ENCODE measurements at places on chromosomes 16 and 17.

DNA sequence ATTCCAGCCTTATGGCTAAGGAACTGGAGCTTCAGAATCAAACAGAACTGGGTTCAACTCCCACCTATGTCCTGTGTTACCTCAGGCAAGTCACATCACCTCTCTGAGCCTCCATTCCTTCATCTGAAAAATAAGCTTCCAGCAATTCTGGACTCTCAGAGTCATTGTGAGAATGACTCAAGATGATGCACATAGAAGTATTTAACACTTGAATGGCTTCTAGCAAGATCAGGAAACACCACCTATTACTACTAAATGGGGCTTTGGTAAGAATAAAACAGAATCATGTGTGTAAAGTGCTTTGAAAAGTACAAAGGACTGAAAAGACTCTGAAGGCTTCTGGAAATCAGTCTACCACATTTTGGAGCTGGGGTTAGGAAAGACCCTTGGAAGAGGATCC lies 30.8 kb upstream of the CALB2 start:
- no peak for DNase-seq

- no peak for DNase-seq
Observed at GRCh38 chr16:65077181-65077580, 44.7 kb downstream of the CDH11 start.

- DNase-seq, result no peak
Observed at GRCh38 chr16:75491876-75492275, 3.4 kb downstream of the CHST6 start.

- DNase-seq, result no peak
Observed at GRCh38 chr17:74343121-74343520, 17.1 kb downstream of the KIF19 start.

DNA sequence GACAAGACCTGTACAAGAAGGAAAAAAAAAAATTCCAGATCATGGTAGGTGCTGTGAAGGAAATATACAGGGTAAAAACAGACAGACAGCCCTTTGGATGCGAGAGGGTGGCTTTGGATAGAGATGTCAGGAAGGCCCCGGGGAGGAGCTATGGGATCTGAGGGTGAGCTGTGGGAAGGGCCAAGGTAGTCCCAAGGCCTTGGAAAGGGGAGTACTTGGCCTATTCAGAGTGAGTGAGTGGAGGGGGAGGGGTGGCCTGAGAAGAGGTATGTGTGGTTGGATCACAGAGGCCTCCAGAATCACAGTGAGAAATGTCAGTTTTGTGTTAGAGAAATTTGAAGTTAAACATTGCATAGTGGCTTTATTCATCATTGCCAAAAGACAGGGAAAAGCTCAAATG lies 31.2 kb upstream of the AKTIP start:
- DNase-seq, result no peak

GRCh38 chr16:67278773-67279295 lies 498 bp upstream of the PLEKHG4 start:
- DNase-seq, result peak; percentile 55

DNA sequence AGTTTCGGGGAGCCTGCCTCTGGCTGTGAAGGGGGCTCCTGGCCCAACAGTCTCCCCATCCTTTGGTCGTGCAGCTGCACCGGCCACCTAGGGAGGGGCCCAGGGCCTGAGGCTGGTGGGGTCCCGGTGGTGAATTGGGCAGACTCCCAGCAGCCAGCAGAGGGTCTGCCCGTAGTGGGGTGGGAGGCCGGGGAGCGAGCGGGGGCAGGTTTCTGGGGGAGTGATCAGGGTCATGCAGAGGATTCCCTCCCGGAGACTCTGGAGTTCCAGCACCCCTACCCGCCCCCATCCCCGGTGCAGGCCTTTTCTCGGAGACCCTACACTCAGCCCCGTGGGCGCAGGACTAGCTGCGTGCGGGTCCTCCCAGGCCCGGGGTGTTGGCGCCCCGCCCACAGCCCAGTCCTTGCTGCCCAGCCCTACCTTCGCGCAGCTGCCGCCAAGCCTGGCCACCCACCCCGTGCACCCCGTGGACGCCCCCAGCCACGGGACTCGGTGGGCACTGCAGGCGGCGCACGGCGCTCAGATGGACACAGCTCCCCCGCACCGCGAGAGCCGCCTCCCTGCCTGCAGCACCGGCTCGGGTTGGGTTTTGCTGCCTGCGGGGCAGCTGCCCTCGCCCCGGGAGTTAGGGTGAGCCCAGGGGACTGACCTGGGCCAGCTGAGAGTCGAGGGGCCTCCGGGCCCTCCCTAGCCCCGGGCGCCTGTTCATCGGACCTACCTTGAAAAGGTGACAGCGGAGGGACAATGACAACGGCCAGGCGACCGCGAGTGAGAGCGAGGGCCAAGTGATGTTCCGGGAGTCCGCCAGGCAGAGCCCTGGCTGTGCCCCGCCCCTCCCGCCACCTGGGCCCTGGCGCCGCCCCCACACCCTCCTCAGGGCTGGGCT lies at the start of gene GNG13:
GNG13 (minus strand) TSS at position 787 of the 886 bp plus-strand sequence. CDS start 1,657 bp downstream, outside the sequence.
- DNase-seq, result no peak

DNA sequence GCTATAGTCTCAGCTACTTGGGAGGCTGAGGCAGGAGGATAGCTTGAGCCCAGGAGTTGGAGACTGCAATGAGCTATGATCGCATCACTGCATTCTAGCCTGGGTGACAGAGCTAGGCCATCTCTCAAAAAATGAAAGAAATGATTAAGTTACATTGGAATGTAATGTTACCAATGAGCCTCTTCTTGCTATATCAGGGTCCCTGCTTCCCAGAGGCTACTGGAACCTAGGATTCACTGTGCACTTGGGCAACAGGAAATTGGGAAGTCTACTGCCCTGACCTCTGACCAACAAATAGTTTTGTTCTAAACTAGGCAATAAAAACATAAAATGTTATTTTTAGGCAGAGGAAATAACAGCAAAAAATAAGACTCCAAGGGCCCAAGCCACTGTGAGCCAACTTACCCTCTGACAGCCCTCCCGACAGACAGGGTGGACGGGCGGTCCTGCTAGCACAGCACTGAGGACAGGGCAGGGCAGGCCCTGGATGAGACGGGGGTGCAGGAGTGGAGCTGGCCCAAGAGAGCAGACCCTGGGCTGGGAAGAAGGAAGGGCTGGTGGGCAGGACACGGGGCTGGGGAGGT lies 27.5 kb downstream of the NSMCE1 start:
- DNase-seq, result no peak

DNA sequence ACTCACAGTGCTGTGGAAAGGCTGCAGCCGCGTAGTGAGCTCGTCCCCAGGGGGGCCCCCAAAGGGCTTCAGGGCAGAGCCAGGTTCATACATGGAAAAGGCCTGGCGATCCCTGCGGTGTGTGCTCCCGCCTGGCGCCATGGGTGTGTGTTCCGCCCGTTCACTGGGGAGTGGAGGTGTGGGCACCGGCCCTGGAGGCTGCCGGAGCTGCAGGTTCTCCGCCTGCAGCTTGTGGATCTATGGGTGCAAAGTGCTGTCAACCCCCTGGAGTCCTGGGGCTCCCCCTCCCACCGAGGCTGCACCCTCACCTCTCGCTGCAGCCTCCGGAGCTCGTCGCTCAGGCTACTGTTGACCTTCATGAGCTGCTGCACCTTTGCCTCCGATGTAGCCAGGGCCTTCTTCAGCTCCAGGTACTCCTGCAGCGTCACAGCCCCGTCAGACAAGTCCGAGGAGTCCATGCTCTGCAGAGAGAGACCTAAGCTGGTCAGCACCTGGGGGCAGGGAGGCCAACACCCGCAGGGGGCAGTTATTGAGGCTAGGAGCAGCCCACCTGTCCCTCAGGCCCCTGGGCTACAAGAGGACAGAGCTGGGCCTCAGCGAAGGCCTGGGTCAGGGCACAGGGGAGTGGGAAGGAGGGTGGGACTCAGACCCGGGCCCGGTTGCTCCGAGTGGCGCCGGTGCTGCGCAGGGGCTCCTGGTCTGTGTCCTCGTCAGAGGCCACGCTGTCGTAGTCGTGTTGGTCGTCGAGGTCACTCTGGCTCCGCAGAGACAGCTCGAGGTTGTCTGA lies 7.9 kb downstream of the TP53I13 start:
- no peak for DNase-seq

DNA sequence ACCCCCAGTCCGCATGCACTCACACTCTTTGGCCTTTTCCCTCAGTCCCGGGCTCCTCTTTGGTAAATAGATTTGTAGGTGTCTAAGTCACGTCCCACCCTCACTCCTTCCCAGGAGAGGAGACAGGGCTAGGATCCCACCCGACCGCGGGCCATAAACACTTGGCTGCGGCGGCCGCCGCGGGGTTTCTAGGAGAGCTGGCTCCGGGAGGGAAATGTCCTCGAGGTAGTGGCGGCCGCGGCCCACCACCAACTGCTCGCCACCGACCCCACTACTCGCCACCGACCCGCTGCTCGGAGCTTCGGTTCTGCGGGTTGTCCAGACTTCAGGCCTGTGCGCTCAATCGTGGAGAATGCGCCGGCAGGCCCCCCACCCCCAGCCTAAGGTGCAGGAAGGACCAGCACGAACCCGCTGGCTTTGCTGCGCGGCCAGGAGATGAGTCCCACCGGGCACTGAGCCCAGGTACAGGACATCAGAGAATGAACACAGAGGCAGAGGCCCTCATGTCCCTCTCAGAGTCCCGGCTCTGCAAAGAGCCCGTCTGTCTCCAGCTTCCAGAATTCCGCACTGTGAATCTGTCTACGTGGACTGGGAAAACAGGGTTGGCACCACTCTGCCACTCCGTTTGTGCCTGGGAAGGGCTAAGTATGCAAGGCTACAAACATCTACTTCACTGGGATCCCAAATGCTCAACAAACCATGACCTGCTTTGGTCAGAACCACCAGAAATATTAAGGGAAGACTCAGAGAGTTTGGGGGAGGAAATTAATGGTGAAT lies 2.5 kb downstream of the PRAC2 start:
- no peak for DNase-seq

DNA sequence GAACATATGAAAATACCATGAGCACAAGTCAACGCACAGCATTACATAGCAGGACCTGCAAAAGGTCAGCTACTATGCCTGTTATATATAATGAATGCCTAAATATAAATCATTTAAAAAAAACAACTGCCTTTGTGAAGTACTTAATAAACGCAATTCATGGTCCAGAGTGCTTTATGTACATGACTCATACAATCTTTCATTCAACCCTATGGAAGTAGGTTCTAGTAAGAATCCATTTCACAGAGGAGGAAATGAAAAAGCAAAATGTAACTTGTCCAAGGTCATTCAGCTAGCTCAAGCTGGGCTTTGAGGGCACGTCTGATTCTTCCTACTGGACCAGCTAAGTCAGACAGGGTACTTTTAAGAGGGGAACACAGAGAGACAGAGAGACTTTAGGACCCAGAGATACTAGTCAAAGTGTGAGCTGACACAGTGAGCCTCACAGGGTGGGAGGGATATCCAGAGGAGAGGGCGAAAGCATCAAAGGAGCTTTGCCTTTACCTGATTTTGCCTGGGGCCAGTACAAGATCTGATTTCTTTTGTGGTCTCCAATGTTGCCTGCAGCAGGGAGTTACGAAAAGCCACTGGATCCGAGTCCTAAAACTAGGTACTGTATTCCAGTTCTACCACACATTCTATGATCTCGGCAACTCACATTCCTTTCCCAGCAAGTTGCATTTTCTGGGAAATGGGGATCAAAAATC lies 83.4 kb upstream of the ZFHX3 start:
- no peak for DNase-seq

- DNase-seq, result no peak
Observed at GRCh38 chr17:2309338-2310154, 5.8 kb downstream of the SRR start.

- DNase-seq, result no peak
Observed at GRCh38 chr17:10166176-10166935, 32.0 kb downstream of the GAS7 start.

DNA sequence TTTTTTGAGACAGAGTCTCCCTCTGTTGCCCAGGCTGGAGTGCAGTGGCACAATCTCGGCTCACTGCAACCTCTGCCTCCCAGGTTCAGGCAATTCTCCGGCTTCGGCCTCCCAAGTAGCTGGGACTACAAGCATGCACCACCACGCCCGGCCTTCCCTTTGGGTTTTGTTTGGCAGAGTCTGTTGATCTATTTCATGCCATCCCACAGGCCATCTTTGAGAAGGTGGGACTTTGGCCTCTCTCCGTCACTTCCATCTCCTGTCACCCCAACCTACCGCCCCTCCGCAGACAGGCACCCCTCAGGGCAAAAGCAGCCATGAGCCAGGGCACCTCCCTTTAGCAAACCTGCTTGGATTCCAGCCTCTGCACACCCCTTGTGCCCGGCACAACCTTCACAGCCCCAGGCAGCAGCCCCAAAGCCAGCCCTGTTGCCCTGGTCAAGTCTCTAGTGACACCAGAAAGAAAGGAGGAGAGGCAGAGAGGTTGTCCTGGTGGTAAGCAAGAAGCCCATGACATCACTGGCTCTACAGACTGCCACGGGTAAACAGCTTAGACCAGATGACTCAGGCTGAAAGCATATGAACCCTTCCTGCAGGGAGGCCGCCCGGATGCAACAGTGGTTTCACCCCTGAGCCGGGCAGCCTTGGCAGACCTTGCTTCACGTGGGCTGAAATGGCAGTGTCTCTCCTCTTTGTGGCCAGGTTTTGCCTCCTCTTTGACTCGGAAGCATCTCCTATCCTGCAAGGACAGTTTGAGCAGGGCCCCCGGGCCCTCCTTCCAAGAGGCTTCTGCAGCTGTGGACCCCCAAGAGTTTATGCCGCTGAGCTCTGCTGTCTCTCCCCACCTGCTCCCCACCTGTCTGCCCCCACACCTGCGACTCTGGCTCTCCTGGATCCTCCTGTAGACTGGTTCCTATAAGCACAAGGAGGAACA lies 8.1 kb upstream of the TIMP2 start:
- peak; percentile 52 for DNase-seq

DNA sequence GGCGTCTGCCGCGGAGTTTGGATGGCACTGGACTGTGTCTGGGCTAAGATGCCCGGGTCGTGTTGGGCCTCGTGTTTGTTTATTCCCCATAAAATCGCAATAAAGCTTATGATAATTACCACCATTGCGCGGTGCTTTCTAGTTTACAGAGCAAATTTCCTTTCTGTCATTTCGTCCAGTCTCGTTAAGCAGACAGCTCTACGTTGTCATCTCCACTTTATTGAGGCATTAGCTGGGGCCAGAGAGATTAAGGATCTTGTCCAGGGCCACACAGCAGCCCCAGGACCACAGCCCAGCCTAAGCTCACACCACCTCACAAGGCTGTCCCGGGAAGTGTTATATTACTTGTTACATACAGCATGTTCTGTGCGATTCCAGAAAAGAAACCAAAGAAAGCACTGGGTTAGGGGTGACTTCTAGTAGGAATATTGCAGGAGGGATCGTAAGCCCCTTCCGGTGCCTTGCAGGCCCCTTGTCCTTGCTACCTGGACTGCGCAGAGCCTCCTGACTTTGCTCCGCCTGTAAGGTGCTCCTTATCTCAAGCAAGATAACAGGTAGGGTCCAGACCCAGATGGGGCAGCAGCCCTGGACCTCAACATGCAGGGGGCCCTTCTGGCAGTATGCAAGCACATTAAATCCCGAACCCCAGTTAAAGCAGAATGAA lies 6.3 kb downstream of the NOS2 start:
- DNase-seq, result no peak

GRCh38 chr17:10729334-10730193 lies at the start of gene TMEM220:
Gene TMEM220, minus strand, starts transcription at chr17:10730023. Its CDS starts 172 bp downstream, at chr17:10729851.
- DNase-seq, result peak; percentile 63

GRCh38 chr16:17324451-17324850 lies 146.3 kb downstream of the XYLT1 start:
- no peak for DNase-seq

- no peak for DNase-seq
Observed at GRCh38 chr17:21167303-21167702, 40.5 kb downstream of the DHRS7B start.

- no peak for DNase-seq
Observed at GRCh38 chr17:35129154-35129972, 7.9 kb downstream of the FNDC8 start.

All from CD4-positive, alpha-beta T cell treated with Interleukin-6 for 4 hours (primary cell).